CD4-positive, alpha-beta T cell treated with Interleukin-15 for 4 hours (primary cell): ENCODE measurements at places on chromosomes 12 and 14.

DNA sequence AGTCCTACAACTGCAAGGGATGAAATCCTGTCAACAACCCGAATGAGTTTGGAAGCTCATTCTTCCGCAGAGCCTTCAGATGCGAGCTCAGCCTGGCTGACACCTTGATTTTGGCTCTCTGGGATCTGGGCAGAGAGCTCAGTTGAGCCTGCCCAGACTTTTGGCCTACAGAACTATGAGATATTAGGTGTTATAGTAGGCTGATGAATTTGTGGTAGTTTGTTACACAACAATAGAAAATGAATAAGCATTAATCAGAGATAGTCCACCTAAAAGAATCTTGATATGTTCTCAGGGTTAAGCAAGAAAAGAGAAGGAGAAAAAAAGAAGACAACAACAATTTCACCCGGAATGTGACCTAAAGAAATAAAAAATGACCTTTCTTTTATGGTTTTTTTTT, 30.4 kb upstream of the GZMB start:
- no peak for DNase-seq

DNA sequence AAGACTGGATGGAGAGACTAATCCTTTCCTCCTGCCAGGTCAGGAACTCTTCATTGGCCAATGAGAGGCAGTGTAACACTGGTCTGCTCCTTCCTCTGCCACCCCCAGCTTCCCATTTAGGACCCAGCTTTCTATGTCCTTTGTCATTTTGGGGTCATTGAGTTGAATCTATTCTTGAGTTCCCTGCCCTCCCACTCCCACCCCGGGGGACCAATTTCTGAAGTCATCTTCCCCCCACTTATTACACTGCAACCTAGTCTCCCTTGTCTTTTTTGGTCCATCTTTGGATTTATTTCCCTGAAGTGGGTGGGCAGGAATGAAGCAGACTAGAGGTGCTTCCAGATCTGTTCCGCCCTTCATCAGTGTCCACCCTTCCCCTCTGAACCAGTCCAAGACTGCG, 7.6 kb upstream of the ITGA5 start:
- no peak for DNase-seq

- DNase-seq = no peak
Measured at GRCh38 chr14:56617084-56617483, 37.5 kb downstream of the TMEM260 start.

GRCh38 chr14:80005561-80005960, 205.7 kb downstream of the DIO2 start:
- DNase-seq = no peak

- no peak for DNase-seq
Measured at GRCh38 chr12:131152587-131152986, 198.9 kb downstream of the ADGRD1 start.

- DNase-seq = no peak
Measured at GRCh38 chr12:130953771-130954543, at the start of gene ADGRD1. Gene ADGRD1, plus strand, starts transcription at chr12:130953907. Its CDS starts 559 bp downstream, at chr12:130954466.

- no peak for DNase-seq
Measured at GRCh38 chr14:23430723-23431085, 4.8 kb downstream of the MYH7 start.

GRCh38 chr12:25266497-25266896, 15.8 kb upstream of the KRAS start:
- no peak for DNase-seq

DNA sequence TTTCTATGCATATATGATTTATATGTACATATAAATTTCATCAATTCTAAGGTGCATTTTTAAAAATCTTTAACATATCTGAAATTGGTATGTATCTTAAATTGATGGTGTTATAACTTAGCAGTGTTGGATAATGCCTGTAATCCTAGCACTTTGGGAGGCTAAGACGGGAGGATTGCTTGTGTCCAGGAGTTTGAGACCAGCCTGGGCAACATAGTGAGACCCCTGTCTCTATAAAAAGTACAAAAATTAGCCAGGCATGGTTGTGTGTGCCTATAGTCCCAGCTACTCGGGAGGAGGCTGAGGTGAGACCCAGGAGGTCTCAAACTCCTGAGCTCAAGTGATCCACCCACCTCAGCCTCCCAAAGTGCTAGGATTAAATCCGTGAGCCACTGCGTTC, 6.5 kb upstream of the GALNT6 start:
- DNase-seq = no peak

DNA sequence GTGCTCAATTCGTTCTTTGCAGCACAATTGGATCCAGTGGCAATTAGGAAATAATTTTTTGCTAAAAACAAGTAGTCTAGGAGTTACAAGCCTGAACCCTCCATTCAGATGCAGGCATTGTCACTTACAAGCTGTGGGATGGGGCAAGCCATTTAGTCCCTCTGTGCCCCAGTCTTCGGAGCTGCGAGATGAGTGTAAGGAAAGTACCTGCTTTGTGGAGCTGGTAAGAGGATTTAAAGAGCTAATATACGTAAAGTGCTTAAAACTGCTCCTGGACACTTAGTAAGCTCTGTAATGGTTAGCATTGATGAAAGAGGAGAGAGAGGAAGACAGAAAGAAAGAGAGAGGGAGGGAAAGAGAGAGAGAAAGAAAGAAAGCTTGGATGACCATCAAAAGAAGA, 112.5 kb downstream of the LGMN start:
- no peak for DNase-seq

DNA sequence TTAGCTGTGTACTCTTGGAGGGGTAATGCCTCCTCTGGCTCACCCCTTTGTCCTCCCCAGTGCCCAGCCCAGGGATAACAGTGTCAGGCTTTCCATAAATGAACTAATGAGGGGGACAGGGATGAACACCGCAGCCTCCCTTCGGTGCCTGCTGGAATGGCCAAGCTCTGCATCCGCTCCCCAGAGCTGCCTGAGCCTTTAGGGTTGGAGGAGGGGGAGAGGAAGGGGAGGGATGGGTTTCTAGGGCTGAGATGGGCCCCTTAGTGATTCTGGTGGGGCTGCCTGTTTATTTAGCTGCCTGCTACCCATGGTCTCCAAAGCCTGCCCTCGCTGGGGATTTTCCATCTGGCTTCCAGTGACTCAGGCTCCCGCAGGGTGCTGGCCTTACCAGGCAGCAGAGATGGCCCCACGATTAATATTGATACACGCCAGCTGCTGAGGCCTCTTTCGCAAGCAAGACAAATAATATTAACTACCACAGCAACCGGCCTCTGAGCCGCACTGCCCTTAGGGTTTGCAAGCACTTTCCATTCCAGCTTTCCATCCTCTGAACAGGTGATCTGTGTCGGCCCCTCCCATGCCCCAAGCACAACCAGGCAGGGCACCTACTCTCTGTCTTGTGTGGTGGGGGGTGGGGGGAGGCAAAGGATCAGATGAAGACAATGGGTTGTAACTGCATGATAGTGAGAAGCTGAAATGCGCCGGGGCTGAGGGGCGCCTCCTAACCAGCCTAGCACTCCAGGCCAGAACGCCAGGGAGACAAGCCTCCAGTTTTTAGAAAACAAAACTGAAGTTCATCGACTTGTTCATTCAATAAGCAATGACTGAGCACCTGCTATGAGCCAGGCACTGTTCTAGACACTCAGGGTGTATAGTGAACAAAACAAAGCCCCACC, 56.7 kb downstream of the C14orf132 start:
- DNase-seq = no peak
